NCI-H1436 treated with DMSO at 0.1 percent for 48 hours (cell line): ENCODE measurements at places on chromosomes 13 and 19.

DNA sequence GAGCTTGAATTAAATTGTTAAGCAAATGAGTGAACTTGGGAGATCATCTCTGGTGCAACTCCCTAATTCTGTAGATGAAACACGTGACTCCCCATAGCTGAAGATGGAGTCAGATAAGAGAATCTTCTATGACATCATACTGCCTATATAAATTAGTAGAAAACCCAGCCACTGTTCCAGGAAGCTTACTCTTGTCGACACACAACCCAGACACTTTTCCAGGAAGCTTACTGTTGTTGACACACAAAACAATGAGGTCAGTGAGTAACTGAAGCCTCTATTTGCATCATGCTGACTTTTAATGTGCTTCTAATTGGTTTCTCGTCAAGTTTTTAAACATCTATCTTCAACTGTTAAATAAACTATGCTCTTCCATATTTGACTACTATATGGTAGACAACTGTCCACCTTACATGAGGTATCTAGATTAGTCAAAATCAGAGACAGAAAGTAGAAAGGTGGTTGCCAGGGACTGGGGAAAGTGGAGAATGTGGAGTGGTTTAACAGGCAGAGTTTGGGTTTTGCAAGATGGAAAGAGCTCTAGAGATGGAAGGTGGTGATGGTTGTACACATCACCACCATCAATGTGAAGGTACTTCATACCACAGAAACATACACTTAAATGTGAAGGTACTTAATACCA, 168.2 kb downstream of the FGF14 start:
- DNase-seq: no peak

DNA sequence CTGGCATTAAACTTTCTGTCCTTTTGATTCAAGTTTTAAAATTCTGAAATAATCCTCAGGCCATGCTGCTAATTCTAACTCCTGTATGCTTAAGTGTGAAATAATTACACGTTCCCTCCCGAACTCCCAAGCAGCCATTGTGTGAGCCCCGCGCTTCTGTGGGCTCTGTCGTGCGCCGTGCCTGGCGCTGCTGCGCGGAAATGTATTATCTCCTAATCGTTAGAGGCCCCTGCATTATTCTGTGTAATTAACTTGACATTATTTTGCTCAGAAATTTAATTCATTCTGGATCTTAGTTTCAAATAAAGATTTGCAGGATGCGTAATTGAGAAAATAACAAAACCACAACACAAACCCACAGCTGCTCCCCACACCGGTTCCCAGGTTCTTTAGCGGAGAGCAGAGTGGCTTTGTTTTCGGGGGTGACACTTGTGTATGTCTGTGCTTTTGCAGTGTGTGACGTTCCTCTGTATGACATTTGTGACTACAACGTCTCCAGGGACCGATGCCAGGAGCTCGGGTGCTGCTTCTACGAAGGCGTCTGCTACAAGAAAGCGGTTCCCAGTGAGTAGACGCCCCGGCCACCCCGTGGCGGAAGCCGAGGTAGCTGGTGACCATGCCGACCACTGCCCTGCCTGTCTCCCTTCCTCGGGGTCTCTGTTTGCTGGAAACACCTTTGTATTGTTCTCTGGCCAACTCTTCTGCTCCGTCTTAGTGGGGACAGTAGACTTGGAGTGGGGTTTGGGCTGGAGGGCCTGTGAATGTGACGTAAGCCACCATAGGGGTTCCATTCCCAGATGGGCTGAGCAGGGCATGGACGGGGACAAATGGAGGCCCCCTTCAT, 7.5 kb downstream of the TEX29 start:
- no peak for DNase-seq

DNA sequence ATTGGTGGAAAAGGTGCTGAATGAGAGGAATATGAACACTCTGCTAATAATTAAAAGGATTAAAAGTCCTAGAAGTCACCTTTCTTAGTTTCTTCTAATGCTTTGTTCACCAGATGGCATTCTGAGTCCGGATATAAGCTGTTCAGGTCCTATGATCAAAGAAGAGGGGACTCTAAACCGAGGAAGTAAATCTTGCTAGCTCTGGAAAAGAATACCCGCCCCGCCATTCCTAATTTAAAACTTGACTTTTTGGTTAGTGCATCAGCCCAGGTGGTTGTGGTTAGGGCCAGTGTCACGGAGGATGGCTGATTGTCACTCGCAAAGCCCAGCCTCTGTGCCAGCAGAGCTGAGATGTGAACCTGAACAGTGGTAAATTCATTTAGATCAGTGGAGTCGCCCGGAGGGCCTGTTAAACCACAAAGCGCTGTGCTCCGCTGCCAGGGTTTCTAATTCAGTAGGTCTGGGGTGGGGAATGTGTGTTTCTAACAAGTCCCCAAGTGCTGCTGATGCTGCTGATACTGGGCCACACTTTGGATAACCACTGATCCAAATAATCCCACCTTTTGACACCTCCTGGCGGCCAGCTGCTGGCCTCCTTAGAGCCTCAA, 425.4 kb downstream of the DCT start:
- no peak for DNase-seq

DNA sequence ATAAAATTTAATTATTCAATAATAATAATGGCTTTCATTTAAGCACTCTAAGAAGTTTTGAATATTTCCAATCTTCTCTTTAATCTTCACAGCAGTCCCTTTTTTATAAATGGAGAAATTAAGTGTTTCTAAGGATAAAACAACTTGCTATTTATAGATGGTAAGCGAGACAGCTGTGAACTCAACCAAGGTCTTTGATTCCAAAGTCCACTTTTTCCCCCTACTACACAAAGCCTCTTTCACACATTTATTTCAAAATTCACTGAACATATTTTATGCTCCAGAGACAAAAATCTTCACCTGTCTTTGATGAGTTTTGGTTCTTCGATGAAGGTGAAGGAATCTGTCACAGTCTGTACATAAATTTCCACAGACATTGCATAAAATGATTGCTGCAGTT, 34.4 kb upstream of the FBXL3 start:
- no peak for DNase-seq

- DNase-seq: no peak
Observed at GRCh38 chr13:97116754-97117153, 105.4 kb upstream of the MBNL2 start.

DNA sequence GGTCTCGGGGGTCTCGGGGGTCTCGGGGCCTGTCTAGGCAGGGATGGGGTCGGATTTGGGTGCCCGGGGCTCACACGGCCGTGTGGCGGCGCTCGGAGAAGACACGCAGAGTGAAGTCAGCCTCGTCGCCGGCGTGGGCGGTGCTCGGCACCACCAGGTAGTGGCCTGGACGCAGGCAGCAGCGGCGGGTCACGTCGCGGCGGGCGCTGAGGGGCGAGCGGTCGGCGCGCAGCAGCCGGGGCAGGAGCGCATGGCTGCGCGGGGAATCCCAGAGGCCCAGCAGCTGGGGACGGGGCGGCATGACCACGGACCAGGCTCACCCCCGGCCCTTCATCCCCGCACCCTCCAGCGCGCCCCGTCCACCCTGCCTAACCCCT, 8.2 kb downstream of the CAPN12 start:
- DNase-seq: no peak

DNA sequence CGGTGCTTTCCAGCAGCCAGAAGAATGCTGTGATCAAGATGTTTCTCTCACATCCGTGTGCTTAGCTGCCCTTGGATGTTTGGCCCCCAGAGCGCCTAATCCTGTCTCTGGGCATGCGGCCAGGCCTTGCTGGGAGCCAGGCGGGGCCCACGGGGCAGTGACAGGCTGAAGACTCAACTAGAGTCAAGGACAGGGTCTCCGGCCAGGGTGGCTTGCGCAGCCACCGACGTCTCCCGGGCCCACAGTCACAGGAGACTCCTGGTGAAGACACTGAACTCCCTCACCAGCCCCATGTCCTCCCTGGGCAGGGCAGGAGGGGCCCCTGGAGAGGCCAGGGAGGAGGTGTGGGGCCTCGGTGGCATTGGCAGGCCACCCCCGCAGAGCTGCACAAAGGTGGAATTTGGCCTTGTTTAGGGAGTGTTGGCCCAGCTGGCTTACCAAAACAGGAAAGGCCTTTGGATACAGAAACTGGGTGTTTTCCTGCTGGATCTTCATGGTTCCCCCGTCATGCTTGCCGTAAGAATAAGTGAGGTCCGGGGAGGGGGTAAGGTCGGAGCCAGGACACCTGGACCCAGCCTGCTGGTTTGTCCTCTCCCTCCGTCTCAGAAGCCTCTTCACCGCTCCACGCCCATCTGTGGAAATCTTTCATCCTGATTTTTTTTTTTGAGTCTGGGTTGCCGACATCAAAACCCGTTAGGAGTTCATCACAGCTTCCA, 10.0 kb upstream of the NDUFS7 start:
- no peak for DNase-seq

DNA sequence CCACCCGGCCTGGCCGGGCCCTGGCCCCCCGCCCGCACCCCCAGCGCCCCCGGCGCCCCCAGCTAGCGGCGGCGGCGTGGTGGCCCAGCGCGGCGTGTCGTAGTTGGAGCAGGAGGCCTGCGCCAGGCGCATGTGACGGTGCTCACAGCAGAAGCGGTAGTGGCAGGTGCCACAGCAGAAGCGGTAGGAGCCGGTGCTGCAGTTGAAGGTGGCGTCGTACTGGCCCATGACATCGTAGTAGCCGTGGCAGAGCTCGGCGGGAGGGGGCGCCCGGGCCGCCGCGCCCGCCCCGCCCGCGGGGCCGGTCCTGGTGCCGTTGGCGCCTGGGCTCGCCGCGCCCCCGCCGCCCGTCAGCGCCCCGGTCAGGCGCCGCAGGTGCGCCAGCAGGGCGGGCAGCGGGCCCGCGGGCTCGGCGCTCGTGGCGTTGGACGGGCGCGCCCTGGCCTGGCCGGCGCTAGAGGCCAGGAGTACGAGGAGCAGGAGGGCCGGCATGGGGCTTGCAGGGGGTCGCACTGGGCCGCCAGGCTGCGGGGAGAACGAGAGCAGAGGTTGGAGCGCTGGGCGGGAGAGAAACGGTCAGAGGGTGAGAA, 633 bp downstream of the SHISA7 start:
- no peak for DNase-seq

DNA sequence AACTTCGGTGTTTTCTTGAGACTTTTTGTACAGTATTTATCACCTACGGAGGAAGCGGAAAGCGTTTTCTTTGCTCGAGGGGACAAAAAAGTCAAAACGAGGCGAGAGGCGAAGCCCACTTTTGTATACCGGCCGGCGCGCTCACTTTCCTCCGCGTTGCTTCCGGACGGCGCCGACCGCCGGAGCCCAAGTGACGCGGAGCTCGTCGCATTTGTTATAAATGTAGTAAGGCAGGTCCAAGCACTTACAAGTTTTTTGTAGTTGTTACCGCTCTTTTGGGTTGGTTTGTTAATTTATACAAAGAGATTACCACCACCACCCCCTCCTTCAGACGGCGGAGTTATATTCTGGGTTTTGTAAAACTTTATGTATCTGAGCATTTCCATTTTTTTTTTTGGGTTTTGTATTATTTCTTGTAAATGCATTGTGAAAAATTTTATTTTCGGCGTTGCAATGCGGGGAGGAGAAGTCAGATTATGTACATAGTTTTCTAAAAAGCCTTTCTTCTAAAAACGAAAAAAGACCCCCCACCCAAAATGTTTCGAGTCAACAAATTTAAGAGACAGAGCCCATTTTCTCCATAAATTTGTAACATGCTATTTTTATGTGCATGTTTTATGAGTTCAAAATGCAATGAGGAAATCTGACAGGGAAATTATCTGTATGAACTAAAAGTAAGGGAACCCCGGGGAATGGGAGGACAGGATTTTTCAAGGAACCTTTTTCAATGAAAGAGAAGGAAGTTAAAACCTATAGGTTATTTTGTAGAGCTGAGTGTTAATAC, 2.3 kb downstream of the SOX1 start:
- no peak for DNase-seq

GRCh38 chr19:4593409-4593851, 33.9 kb upstream of the SEMA6B start:
- DNase-seq: no peak

DNA sequence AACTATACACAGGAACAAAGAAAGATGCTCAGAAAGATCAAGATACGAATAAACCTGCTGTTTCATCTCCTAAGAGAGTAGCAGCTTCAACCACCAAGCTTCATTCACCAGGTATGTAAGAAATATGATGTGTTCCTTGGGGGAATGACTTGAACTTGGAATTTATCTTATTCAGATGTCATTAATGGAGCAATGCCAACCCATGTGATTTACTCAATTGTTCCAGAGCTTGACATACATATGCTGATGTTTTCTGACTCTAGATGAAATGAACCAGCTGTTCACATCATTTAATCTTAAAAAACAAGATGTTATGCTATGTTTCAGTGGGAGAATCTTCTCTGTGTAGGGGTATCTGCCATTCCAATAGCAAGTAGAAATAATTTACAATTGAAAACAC, 270.9 kb downstream of the SLC7A1 start:
- no peak for DNase-seq
